ENCODE measurements at places on chromosomes 12 and 14.

GRCh38 chr12:46050805-46051204, 60.4 kb upstream of the SCAF11 start:
- no peak for DNase-seq

DNA sequence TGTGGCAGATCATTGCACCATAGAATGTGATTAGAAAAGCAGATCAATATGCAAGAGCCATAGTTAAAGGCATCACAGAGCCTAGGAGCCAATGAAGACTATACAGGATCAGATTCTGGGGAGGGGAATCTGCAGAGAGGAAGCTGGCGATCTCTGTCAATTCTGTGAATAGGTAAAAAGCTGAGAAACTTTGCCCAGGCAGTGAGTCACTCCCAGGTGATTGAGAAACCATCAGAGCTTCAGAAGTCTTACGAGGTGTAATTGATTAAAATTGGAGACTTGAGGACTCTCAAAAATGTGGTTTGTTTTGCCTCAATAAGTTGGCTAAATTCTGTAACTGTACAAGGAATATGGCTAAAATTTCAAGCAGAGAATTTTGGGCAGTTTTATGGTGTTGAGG, 41.7 kb upstream of the TSPAN11 start:
- DNase-seq = no peak

DNA sequence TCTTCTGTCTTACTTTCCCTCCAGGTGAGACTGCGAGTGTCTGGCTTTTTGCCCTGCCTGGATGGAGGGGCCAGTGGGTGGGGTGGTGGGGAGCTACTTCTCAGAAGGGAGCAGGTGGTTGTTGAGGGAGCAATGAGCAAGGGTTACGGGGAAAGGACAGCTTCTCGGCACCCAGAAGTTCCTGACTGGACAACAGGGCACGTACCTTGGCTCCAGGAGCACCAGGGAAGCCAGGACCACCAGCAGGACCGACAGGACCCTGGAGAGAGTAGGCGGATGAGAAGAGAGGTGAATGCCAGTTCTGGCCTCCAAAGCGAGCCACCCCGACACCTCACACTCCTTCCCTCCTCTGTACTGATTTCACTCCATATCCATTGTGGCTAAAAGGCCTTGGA, 15.3 kb downstream of the COL2A1 start:
- no peak for DNase-seq

GRCh38 chr12:94149119-94149780, 873 bp downstream of the PLXNC1 start:
- peak; percentile 14 for DNase-seq

- no peak for DNase-seq
Observed at GRCh38 chr12:89556976-89557375, 31.1 kb upstream of the POC1B start.

- no peak for DNase-seq
Observed at GRCh38 chr14:91249841-91250616, 5.5 kb upstream of the GPR68 start.

- DNase-seq = no peak
Observed at GRCh38 chr12:62684570-62685295, 218.1 kb downstream of the MON2 start.

DNA sequence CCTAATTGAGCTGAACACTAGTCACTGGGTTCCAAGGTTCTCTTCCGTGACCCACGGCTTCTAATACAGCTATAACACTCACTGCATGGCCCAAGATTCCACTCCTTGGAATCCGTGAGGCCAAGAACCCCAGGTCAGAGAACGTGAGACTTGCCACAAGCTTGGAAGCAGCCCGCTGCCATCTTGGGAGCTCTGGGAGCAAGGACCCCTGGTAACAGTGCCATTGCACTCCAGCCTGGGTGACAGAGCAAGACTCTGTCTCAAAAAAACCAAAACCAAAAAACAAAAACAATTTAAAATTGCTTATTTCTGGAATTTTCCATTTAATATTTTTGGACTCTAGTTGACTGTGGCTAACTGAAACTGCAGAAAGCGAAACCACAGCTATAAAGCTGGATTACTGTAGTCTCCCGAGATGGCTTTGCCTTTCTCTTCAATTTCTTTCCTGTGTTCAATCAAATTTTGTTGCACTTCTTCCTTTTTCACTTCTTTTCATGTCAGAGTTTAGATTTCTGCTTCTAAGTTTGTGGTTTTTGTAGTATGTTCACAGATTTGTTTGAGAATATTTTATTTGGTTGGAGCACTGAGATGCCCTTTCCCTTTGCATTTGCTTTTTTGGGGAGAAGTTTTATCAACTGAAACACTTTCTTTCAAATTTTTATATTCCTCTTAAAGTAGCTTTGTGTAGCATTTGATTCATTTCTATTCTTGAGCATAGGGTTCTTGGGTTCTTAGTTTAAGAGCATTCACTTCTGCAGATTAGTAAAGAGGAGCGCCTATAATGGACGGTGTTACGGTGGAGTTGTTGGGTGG, 44.6 kb downstream of the DDHD1 start:
- DNase-seq = no peak

GRCh38 chr14:96362071-96362964, 823 bp downstream of the ATG2B start:
- peak; percentile 15 for DNase-seq

- no peak for DNase-seq
Observed at GRCh38 chr12:92771001-92771400, 68.2 kb downstream of the PLEKHG7 start.

DNA sequence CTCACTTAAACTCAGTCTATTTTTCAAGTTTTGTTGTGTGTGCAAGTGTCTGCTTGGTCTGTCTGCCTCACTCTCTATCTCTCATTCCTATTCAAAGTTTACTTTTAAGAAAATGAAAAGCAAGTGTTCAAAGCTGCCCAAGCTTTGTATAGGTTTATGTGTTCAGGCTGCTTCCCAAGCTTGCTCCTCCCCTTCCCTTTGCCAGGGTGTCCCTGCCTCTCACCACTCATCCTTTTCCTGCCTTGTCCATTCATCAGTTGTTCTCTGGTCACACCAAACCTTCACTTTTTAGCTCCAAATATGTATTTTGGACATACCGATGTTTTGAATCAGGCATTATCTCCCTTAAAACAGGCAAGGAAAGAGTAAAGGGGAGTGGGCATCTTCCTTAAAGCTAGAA, 41.3 kb downstream of the STK38L start:
- no peak for DNase-seq

DNA sequence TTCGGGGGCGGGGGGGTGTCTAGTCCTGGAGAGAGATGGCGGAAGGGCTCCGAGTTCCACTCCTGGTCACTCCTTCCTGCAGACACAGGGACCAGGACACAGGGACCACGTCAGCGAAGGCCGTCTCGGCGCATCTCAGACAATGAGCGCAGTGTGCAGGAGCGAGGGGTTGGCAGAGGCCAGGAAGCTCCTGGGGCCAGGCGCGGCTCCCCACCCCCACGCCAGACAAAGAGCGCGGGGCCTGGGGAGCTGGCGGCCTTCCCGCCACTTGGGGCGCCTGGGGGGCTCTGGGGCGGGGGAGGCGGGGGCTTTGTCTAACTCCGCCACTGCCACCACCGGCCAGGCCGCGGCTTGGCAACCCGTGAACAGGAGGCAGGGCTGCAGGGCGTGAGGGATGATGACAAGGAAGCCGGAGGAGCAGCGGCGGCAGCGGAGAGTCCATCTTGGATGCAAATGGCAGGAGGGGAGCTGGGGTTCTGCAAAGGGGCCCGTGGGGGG, 2.2 kb downstream of the CDK2AP1 start:
- peak; percentile 89 for DNase-seq
